Skeletal muscle cell (primary cell): ENCODE measurements at places on chromosomes 1 and 21.
A peak's percentile ranks its signal among the peaks of the same experiment; 100 is the strongest.

DNA sequence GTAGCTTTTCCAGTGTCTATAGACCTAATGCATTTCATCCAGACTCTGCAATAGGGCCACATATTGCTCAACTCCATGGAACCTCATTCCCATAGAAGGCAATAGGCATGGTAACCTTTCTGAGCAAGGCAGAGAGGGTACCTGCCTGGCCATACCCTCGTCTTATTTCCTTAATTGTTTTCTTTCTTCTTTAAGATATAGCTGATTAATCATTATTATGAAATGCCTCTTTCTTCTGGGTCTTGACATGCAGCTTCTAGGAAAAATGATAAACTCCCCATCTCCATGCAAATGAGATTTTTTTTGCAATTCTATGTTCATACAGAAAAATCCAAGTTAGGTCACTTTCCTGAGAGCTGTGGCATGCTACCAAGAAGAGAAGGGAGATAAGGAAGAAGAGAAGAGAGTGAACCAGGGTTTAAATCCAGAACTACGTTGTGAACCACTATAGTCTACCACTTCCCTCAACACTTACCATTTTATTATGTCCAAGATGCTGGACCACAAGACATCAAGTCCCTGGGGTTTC, 33.0 kb upstream of the IL20 start:
- no peak for DNase-seq

DNA sequence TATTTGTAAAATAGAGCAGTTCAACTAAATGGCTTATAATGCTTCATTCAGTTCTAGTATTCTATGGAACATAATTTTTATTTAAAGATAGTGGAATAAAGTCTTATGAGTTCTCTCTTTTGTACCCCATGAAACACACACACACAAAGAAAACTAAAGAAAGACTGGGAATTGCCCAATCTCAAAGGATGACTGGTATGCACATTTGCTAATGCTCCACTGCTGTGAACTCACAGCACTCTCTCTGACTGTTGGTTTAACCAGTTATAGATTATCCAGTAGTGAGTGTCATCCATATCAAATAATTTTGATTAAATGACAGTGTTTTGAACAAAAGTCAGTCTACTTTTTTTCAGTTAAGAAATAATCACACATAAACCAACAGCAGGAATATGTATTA, 1082.4 kb upstream of the B3GALT2 start:
- DNase-seq, result no peak

DNA sequence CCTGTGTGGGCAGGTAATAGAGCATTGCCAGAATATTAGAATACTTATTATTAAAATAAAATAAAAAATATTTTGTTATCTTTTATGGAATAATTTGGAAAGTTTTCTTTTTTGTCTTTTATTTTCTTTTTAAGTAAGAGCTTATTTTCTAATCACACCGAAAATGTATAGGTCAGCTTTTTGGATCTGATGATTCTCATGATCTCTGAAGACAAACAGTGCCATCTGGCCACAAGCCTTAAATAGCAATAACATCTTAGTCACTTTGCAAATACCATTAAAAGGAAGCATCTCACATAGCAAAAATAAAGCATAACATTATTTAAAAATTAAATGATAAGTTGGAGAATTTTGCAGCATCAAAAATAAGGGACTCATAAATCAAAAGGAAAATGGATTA, 213.8 kb downstream of the PLA2G4A start:
- DNase-seq, result no peak

- DNase-seq, result peak; percentile 13
These were observed 1.4 kb downstream of the FAM76A start for GRCh38 chr1:27727126-27727525.

GRCh38 chr1:212074313-212074712, 38.8 kb downstream of the DTL start:
- no peak for DNase-seq

- DNase-seq, result peak; percentile 4
These were observed 28.7 kb downstream of the KCNA3 start for GRCh38 chr1:110645821-110646735.

DNA sequence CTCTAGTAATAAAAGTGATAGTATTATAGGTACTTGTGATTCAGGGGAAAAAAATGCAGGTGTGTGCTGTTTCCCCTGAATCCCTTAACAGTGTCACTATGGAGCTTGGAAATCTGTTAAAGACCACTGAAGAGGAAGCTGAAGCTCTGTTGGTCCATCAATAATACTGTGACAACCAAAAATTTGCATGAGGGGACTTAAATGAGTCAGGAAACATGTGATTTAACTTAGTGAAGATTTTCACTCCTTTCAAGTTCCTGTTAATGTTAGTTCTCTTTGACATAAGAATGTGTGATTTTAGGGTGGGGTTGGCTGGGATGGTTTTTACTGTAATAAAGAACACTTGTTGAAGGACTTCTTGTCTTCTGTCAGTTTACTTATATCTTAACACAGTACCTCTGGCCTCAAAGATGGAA, 32.0 kb downstream of the VANGL2 start:
- no peak for DNase-seq

- no peak for DNase-seq
These were observed 8.8 kb upstream of the KCNC4 start for GRCh38 chr1:110201157-110201825.

DNA sequence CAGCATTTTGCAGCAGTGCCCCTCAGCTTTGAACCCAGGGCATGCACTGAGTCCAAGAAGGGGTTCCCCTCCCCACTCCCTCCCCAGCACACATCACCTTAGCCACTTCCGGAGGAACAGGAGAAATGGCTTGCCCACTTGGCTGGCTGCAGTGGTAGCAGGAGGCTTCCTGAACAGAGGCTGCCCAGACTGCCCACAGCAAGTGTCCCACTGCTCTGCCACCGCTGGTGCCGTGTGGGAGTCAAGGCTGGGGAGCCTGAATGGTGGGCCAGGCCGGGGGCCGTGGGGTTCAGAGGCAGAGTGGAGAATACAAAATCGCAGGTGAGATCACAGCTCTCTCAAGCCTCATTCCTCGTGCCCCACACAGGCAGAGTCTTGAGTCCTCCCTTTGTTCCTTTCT, 34.5 kb downstream of the CD247 start:
- no peak for DNase-seq

- DNase-seq, result peak; percentile 51
These were observed 10.9 kb upstream of the SESN2 start for GRCh38 chr1:28248273-28249012.
